Suprapubic skin (tissue), 4 donors: ENCODE measurements at places on chromosomes 4 and X.
A peak's percentile ranks its signal among the peaks of the same experiment; 100 is the strongest.

DNA sequence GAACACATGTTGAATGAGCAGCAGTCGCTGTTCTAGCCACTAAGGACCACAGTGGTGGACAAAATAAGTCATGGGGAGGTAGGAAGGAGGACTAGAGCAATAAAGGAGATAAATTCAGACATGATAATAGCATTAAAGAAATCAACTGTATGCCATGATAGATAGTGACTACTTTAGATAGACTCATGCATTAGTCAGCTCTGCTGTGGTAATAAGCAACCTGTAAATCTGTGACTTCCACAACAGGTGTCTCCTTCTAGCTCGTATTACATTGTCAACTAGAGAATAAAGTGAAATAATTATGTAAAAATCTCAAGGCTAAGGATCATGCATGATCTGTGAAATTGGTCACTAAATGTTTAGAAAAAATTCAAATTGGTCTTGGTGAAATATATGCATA, 77.9 kb downstream of the WWC2 start:
- no peak for DNase-seq

GRCh38 chr4:2879026-2879425, 35.4 kb downstream of the ADD1 start:
- no peak for DNase-seq

- no peak for DNase-seq
These were observed 39.8 kb upstream of the TMEM131L start for GRCh38 chr4:153426207-153426885.

GRCh38 chrX:150663073-150663472, 30.1 kb upstream of the MTMR1 start:
- no peak for DNase-seq

DNA sequence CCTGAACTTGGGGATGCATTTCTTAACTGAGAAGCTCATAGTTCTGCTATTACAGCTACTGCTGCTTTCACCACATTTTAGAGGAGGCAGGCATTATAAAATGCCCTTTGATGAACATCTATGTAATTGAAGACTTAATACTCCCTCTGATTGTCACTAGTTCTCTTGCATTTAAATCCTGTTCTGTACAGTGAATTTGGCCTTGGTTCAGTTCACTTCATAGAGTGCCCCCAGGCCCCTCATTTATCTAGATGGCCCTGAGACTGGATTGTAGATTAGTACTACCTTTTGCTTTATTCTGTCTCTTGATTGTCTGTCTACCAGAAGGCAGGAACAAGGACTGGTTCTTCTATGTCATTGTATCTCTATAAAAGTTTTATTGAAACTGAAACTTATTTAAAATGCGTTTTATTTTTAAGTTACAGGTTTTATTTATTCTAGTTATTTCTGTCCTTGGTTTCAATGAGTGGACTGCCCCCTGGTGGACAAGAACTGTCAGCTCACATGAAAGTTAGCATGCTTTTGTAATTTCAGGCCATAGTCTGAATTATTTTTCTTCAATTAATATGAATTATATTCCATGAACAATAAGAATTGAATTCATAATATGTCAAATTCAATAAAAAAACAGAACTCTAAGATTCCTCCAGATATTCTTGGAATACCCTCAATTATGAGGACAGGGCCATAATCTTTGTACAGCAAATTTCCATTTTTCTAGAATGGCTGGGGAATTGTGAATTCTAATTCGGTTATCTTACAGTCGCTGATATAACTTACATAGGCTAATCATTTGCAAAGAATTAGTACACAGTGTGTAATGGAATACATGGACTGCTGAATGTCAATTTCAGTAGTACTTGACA, 47.2 kb upstream of the TMEM33 start:
- no peak for DNase-seq

DNA sequence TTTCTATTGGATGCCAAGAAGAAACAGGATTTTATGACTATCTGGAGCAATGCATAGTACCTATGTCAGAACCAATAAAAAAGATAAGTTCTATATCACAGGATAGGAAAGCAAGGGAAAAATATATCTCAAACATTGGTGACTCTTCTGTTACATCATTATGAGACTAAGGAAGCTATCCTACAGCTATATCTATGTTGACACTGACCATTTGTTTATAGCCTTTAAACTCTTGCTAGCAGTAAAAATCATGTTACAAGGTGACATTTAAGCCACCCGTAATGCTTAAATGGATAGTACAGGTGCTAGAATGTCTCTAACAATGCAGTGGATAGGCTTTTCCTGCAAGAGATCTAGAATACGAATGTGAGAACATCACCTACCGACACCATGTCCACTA, 28.6 kb upstream of the EPGN start:
- DNase-seq, result no peak

GRCh38 chrX:40933706-40934425, 151.4 kb upstream of the USP9X start:
- DNase-seq, result no peak

DNA sequence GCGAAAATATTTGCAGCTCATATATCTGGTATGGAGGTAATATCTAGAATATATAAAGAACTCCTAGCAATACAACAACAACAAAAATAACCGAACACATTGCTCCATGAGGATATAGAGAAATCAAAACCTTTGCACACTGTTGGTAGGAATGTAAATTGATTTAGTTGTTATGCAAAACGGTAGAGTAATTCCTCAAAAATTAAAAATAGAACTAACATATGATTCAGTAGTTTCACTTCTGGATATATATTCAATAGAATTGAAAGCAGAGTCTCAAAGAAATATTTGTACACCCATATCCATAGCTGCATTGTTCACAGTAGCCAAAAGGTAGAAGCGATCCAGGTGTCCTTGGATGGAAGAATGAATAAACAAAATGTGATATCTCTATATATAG, 203.0 kb upstream of the CNKSR2 start:
- no peak for DNase-seq

- DNase-seq, result no peak
These were observed 1.1 kb downstream of the BLOC1S4 start for GRCh38 chr4:6716958-6717655.

DNA sequence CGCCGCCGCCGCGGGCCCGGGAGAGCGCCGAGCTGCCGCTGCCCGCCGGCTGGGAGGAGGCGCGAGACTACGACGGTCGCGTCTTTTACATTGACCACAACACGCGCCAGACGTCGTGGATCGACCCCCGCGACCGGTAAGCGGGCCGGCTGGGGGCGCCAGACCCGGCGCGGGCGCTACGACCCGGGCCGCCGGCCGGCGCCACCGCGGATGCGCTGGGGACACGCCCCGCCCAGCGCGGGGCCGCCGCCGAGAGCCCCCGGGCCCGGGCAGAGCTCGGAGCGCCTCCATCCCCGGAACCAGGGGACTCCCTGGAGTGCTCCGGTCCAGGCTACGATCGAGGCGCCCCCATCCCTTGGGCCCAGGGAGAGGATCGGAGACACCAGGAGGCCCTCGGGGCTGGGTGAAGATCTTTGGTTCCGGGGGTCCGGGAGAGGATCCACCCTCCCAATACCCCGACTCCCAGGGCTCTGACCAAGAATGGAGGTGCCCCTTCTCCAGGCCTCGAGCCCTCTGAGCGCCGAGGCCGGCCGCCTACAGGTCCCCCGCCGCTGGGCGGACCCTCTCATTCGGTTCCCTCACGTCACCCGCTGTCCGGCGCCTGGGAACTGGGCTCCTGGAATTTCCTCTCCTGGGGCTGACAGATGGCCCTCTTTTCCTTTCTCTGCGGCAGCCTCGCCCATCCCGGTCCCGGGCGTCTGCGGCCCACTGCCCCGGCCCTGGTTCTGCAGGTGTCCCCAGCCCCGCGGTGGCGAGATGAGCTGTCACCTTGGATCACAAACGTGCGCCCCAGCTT, 48.8 kb downstream of the CLDN34 start:
- DNase-seq, result peak; percentile 78

GRCh38 chrX:153455571-153455970, 9.7 kb upstream of the TREX2 start:
- DNase-seq, result no peak

GRCh38 chr4:189215574-189215973, 725.1 kb upstream of the FRG1 start:
- no peak for DNase-seq

DNA sequence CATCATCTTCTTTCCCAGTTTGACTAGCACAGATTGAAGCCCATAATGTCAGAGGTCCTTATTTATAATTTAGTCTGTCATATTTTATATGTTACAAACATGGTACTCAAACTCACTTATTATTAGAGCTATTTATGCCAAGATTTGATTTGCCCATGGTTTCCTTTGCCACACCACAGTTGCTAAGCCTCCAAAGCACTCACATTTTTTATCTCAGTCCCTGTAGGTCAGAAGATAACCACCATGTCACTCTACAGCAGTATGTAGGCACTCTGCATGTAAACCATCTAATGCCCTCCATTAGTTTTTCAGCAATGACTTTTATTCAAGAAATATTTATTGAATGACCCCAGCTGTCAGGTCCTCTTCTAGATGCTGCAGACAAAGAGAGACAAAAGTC, 6.7 kb downstream of the STATH start:
- DNase-seq, result no peak

DNA sequence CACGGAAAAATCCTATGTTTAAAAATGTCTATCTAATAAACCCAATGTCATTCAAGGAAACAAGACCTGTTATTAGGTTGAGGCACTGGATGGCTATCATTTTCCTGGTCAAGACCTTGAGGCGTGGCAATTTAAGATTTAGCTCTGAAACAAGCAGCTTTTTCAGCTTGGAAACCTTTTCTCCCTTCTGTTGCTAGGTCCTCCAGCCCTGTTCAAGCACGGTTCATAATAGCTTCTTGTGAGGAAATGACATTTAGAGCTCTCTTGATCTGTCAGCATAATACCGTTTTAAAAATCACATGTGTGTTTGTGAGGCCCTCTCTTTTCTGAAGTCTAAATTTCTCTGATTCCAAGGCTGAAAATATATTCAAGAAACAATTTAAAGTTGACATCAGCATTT, 133.6 kb upstream of the GRPR start:
- no peak for DNase-seq

GRCh38 chr4:156837625-156838345, 133.8 kb downstream of the PDGFC start:
- no peak for DNase-seq

DNA sequence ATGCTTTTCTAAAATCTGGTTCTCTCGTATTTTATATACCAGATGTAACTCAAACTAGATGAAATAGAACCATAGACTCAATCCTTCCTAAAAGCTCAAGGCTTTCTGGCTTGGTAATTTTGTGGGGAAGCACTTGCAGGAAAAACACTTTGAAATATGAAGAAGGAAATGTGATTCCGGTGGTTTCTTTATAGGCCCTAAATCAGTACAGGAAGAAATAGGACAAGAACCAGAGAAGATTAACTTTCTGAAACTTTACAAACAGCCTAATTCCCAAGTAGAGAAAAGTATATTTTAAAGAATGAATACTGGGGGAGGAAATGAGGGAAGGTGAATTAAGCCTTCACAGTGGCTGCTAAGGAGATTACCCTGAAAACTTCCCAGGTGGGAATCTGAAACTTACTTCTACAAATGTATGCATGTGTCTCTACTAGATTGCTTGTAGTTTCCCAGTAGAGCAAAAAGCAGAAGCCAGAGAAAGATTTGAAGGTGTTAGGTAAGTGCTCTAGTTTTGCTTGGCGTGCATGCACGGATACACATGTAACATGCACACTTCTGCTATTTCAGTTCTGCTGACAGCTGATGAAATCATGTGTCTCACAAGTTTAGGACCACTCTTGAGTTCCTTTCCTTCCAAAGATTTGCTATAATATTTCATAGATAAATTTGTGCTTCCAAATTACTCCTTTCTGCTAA, 92.1 kb downstream of the AFF1 start:
- no peak for DNase-seq

- no peak for DNase-seq
These were observed 23.0 kb upstream of the SLC25A4 start for GRCh38 chr4:185119927-185120630.

- DNase-seq, result no peak
These were observed 43.1 kb upstream of the MCF2 start for GRCh38 chrX:139751053-139751452.

GRCh38 chr4:101019941-101020401, 327.4 kb downstream of the PPP3CA start:
- no peak for DNase-seq

DNA sequence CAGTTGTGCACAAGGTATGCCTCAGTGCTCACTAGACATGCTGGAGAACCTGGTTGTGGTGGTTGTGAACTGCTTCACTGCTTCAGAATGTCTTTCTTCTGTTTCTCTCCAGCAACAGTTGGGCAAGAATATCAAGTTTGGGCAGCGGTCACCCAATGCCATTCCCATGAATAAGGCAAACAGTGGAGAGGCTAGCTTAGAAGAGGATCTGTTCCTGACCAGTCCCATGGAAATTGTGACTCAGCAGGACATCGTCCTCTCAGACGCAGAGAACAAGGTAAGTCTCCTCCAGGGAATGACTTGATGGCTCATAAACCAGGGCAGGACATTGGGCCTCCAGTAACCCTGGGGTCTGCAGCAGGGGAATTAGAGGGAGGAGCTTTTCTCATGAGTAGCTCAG, 79.9 kb downstream of the AASDH start:
- DNase-seq, result no peak

- no peak for DNase-seq
These were observed 37.0 kb upstream of the ZBTB33 start for GRCh38 chrX:120213438-120214265.

DNA sequence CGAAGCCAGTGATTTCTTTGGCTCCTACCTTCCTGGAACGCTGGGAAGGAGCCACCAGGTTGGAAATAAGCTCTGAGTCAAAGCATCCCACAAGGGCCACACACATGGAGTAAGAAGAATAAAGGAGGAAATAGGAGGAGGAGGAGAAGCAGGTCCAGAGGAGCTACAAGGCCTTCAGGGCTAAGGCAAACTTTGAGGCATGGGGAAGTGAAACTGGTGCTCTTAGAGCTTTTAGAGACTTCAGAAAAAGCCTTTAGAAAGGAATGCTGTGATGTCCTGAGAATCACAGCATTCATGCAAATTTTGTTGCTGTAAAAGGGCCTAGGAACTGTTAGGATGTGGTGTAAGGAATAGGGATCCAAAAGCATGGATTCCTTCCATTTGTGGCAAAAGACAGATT, 135.9 kb upstream of the ARHGEF9 start:
- no peak for DNase-seq

GRCh38 chr4:143344041-143344440, 7.4 kb downstream of the GAB1 start:
- no peak for DNase-seq

DNA sequence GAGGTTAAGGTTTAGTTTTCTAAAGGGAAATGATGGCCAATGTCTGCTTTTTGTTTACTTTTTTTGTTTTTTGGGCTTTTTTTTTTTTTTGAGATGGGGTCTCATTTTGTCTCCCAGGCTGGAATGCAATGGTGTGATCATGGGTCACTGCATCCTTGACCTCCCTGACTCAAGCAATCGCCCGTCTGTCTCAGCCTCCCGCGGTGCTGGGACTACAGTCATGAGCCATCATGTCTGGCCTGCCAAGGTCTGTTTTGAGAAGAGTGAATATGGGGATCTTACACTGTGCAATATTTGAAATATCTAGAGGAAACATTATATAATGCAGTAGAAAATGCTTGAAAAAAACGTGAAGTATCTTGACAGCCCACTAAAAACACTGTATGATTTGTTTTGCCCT, 162.5 kb downstream of the GASK1B start:
- no peak for DNase-seq

- no peak for DNase-seq
These were observed 86.8 kb downstream of the GC start for GRCh38 chr4:71697031-71697430.

GRCh38 chr4:118012142-118012541, 22.1 kb upstream of the NDST3 start:
- DNase-seq, result no peak

GRCh38 chrX:43165343-43165920, 387.5 kb upstream of the PPP1R2C start:
- DNase-seq, result no peak
